ENCODE measurements at places on chromosomes 4 and X.
A peak's percentile ranks its signal among the peaks of the same experiment; 100 is the strongest.

DNA sequence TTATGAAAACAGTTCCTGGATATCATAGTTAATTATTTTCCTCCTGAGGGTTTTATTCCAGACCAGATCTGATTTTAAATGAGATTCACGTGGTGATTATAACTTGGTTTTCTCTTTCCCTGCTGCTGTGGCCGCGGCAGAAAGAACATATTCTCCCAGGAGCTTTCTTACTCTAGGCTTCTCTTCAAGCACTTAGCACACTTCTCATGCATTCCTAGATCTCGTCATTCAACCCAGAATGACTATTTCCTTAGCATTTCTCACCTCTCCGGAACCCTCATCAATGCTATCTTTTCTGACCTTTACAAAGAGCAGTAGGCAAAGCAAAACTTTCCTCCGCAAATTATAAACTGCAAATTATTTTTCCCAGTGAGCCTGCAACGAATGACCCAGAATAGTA is 122.9 kb downstream of the GPAT3 start:
- DNase-seq = no peak

- DNase-seq = no peak
These were observed 1.2 kb upstream of the CHIC1 start for GRCh38 chrX:73561801-73562200.

DNA sequence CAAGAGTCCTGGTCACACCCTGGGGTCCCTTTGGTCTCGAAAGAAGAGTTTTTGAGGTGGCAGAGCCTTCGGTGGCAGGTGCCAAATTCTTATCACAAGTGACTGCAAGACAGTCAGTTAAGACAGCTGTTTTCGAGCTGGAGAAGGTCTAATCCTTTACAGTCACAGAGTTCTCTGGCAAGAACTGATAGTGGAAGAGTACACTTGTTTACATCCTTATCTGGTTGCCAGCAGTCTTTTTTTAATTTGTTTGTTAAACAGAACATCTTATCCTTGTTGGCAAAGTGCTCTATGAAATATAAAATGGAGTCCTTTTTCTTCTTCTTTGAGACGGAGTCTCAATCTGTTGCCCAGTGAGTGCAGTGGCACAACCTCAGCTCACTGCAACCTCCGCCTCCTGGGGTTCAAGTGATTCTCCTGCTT is 50.4 kb upstream of the ELOVL6 start:
- DNase-seq = no peak

DNA sequence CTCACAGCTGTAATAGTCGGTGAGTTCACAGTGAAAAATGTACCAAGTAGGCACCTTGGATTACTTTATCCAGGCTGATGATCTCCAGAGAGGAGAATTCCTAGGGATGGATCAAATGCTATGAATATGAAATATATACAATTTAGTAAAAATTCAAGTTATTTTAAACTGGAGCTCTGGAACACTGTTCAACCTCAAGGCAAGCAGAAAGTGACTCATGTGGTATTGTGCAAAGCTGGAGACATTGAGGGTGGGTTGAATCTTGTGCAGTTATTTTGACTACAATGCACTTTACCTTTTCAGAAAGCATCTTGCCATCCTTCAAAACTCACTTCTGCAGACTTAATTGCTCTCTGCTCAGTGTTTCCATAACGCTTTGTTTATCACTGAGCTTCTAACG is 43.4 kb downstream of the OSTC start:
- no peak for DNase-seq

GRCh38 chrX:46903458-46904242 is 8.6 kb upstream of the JADE3 start:
- peak; percentile 75 for DNase-seq

GRCh38 chrX:30580641-30581040 is 3.1 kb upstream of the TASL start:
- DNase-seq = no peak

DNA sequence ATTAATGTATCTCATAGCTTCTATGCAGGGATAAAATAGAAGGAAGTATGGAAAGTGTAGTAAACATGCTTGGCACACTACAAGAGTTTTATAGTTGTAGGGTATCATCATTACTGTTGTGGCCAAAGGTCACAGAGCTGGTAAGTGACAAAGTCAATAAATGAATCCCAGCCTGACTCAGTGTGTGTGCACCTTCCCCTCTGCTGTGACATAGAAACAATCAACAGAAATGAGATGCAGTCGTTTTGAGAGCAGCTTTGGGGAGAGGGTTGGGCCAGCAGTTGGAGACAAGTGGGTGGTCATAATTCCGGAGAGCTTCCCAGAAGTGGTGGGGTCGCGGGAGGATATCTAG is 82.4 kb upstream of the RBPJ start:
- no peak for DNase-seq

DNA sequence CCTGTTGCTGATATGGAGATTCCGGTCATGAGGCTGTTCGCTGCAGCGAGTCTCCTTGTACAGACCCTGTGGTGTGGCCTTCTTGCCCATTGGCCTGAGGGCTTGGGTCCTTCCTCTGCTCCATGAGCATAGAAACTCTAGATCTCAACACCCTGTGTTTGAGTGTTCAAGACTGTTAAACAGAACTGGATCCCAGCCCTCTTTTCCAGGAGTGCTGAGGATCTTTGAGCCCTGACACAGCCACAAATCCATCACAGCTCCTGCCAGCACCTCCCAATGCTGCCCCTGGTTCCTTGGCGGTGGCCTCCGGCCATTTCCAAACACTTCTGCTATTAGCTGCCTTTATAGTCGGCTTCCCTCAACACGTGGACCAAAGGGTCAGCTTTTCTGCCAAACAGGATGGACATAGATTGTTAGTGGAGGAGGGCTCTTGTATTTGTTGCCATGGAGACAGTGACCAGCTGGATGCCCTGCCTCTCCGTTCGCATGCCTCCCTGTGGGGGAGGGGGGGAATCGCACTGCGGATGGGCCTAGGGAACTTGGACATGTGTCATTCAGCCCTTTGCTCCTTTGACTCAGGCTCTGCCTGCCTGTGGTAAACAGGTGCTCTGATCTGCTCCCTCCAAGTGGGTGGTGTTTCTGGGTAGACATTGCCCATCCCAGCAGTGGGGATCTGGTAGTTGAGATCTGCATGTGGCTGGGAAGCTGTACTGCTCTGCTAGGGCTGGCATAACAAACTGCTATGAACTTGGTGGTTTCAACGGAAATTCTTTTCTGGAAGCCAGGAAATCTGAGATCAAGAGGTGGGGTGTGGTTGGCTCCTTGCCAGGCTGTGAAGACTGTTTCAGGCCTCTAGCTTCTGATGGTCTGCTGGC is 6.9 kb upstream of the WDR1 start:
- no peak for DNase-seq

GRCh38 chrX:20252381-20253231 is 14.1 kb downstream of the RPS6KA3 start:
- DNase-seq = peak; percentile 80

- no peak for DNase-seq
These were observed 203.2 kb upstream of the MBNL3 start for GRCh38 chrX:132692066-132692465.

GRCh38 chrX:110284159-110284558 is 33.7 kb downstream of the AMMECR1 start:
- no peak for DNase-seq

DNA sequence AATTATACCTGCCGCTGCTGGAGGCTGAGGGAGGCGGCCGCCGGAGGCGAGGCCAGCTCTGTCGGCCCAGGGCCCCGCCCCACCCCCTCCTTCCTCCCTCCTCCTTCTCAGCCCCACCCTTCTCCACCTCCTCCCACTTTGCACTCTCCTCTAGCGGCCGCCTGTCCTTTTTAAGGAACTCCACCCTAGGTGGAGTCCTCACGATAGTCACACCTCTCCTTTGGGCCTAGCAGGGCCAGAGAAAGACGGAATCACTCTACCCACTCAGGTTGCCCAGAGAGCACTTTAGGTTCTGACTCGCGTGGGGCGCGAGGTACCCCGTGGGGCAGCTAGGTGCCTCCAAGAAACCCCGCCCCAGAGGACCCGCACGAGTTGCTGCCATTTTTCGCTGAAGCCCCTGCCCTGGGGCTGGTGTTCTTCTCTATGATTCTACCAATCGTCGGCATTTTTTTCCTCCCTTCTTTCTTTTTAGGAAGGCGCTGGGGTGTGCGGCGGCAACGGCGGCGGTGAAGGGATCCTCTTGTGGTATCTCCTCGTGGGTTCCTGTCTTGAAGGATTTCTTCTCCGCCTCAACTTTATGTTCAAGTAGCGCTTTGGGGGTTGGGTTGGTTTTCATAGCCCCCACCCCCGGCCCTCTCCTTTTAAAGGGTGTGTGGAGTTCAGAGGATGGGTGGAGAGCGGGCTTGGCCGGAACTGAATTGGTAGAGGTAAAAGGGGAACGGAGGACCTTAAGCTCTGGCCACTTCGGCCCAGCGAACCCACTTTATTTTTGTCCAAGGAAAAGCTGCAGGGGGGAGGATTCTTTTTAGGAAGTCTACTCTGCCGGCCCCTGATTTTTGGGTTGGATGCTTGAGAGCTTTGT is at the start of gene KLF8:
Gene KLF8 (plus strand): TSS at position 136 of the 862 bp plus-strand sequence. CDS start 979 bp downstream, outside the sequence.
- peak; percentile 52 for DNase-seq

DNA sequence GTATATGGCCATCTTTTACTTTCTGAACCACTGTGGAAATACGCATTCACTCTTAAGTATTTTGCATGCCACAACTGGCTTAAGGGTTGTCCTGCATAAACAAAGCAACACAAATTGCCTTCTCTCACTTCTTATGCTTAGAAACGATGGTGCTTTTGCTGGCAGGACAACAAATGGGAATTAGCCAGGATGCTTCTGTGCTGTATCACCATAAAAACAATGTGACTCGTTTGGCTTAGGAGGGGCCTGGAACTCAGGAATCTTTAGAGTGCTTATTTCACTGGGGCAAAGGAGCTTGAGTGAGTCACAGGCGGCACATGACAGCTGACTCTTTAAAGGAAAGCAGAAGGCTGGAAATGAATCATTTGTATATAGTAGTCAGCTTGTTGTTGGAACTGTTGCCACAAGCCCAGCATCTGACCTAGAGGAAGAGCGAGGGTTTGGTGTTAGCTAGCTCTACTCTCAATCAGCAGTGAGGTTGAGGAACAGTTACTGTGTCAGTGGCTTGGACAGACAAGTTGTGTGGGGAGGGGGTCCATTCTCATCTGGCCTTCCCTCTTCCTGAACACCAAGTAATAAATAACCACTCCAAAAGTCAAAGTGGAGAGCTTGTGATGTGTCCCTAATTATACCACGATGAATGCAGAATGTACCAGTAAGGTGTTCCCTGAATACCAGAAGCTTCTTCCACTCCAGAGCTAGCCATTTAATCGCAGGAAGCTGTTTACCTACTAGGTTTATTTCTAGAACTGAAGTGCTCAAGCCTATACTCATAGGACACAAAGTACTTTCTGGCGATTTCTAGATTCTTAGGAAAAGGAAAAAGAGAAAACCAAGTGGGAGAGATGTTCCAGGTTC is 293.1 kb downstream of the CAMK2D start:
- DNase-seq = peak; percentile 75

DNA sequence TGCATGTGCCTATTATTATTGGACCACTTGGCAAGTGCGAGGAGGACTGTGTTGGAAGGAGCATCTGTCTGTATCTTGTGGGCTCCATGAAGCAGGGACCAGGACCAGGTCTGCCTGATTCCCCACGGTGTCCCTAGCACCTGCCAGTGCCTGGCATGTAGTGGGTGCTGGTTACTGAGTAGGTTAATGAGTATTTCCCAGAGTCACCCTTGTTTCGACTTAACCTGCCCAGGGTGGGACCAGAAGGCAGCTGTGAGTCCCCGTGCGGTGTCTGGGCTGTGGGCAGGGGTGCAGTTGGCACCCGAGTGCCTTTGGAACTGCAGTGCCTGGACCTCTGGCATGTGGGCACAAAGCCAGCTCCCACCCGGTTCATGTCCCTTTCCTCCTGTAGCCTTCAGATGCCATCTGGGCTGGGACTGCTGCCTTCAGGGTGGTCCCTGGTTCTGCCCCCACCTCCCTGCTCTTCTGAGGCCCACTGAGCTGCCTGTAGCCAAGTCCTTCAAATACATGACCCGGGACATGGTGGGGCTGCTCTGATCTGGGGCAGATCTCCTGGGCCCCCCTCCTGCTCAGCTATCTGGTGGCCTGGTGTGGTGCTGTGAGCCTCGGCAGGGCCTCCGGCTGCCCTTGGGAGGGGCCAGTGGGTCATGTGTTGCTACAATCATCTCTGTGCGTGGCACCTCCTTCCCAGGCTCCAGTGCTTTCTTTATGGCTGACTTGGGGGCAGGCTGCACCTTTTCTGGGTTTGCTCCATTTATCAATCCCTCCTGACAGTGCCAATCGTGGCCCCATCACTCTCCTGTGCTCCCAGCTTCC is 53.0 kb upstream of the SORCS2 start:
- DNase-seq = no peak

- DNase-seq = no peak
These were observed 212.5 kb upstream of the PSAPL1 start for GRCh38 chr4:7647186-7647585.

GRCh38 chr4:2962614-2963174 is 512 bp downstream of the NOP14 start:
- peak; percentile 56 for DNase-seq
